CD4-positive, alpha-beta T cell treated with Interleukin-15 for 4 hours (primary cell): ENCODE measurements at places on chromosomes 3 and 15.

GRCh38 chr15:92521624-92522008 is 127.9 kb downstream of the ST8SIA2 start:
- DNase-seq, result peak; percentile 13

- no peak for DNase-seq
These were observed 37.5 kb upstream of the C3orf38 start for GRCh38 chr3:88112289-88112688.

DNA sequence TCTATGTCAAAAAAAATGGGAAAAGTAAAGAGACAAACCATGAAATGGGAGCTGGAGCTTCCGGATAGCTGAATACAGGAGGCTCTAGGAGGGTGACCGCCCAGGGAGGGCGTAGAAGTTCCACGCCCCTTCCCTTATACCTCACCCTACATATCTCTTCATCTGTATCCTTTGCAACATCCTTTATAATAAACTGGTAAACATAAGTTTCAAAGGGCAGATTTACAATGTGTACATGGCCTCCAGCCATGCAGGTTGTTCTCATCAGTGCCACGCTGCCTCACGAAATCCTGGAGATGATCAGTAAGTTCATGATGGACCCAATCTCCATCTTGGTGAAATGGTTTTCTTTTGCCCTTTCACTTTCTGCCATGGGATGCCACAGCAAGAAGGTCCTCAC is 121.8 kb downstream of the OSBPL10 start:
- DNase-seq, result no peak

- DNase-seq, result no peak
These were observed 509.3 kb downstream of the EPHB1 start for GRCh38 chr3:135304378-135304777.

DNA sequence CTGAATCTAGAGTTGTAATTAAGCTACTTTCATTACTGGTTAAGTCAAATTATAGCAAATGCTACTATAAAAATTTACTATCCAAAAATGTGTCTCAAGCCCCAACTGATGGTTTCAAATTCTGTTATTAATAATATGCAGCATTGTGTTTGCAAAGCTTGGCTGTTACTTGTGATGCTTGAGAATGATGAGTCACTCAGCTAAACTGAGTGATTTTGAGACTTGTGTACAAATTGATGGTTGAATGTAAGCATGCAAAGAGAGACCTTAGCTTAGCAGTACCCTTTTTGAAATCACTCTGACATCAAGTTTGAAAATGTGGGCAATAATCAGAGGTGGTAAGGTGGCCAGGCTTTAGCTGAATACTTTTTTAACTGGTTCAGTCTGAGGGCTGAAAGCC is 27.6 kb downstream of the OPA1 start:
- DNase-seq, result no peak

- no peak for DNase-seq
These were observed 116.0 kb downstream of the TBC1D5 start for GRCh38 chr3:17626395-17626794.

DNA sequence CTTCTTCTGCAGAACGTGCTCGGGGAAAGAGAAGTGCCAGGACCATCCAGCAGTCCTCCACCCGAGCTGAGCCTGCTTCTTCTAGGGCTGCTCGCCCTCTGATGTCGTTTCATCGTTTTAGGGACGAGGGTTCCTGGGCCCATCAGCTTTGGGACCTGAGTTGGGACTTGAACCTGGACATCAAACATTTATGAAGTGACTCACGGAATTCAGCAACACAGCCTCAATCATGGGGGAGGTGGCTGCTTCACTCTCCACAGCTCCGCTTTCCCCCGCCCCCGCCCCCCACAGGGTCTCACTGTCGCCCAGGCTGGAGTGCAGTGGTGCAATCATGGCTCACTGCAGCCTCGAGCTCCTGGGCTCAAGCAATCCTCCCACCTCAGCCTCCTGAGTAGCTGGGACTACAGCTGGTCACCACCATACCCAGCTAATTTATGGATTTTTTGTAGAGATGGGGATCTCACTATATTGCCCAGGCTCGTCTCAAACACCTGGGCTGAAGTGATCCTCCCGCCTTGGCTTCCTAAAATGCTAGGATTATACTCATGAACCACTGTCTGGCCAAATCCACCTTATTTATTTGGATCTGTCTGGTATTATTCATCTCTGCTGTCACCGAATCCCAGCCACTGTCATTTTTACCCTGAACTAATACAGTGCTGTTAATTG is 725 bp upstream of the SCAMP2 start:
- no peak for DNase-seq

- DNase-seq, result no peak
These were observed 1.7 kb downstream of the PLA2G4D start for GRCh38 chr15:42092398-42093318.

DNA sequence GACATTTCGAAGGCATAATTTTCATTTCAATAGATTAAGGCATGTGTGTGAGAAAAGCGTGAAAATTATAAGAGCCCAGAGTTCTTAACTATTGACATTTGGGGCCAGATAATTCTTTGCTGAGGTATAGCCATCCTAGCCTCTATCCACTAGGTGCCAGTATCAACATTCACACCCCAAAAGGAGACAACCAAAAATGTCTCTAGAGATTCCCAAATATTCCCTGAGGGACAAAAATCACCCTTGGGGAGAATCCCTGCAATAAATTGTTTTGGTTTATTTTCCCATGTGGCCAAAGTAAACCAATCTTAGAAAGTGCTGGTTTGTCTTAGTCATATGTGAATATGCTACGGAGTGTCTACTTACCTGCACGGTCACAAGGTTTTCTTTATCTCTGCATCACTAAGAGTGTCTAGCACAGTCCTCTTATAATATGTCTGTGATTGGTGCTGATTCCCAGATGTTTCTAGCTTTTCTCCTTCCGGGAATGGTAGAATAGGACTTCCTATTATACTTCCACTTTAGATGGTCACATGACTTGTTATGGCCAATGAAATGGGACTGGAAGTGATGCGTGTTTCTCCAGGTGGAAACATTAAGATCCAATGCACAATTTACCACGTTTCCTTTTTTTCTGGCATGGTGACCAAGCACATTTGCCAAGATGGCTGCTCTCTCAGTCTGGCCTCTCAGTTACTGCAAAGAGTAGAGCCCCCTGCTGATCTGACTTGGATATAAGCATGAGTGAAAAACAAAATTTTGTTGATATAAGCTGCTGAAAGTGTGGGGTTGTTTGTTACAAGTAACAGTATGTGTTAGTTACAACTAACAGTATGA is 8.0 kb upstream of the KBTBD8 start:
- DNase-seq, result no peak

GRCh38 chr15:46301826-46302225 is 667.0 kb downstream of the SQOR start:
- DNase-seq, result no peak

DNA sequence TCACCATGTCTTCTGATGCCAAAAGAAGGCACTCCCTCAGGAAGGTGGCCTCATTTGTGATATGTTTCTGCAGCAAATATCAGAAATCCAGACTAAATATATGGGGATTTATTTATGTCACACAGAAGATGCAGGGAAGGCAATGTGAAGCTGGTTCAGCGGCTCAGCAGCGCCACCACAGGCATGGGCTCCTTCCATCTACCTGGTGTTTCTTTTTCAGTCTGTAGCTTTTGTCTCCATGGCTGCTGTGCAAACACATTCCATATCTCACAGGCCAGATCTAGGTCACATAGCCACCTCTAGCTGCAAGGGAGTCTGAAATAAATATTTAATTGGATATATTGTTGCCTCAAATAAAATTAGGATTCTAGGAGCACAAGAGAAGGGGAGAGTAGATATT is 502.1 kb upstream of the IL12A start:
- no peak for DNase-seq

DNA sequence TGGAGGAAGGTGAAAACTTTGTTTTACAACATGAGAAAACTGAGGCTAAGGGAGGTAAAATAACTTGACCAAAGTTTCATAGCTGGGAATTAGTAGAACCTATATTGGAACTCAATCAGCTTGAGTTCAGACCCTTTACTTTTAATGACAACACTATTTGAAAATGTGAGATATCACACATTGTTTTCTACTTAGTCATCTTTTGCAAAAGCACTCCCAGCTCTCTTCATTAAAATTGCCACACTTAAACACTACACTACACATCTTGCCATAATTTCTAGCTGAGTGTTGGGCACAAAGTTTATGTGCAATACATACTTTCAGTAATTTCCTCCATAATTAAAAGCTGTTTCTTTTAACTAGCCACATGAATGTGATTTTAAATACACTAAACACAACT is 230.4 kb upstream of the DCBLD2 start:
- DNase-seq, result no peak

DNA sequence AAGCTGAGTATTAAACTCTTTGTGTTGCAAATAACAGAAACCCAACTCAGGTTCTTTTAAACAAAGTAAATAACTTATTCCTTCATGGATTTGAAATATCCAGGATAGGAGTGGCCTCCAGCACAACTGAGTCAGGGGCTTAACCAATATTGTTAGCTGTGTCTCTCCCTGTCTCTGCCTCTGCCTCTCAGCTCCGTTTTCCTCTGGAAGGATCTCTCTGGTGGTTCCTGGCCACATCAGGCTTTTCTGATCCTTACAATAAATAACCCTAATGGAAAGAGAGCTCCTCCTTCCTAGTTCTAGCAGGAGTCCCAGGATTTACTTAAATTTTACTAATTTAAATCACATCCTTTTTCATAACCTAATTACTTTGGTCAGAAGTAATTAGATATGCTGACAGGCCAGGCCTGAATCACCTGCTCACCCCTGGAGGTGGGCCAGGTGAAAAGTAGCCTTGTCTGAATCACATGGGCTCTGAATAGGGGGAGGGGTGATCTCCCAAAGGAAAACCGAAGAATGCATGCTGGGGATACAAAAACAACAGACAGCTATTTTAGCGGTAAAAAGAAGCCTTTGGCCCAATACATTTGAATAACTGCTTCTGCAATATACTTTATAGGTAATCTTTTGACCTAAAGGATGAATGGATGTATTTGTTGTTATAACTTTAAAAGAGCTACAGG is 75.4 kb downstream of the REC114 start:
- no peak for DNase-seq

GRCh38 chr3:149763565-149764195 is 11.4 kb upstream of the COMMD2 start:
- DNase-seq, result no peak

DNA sequence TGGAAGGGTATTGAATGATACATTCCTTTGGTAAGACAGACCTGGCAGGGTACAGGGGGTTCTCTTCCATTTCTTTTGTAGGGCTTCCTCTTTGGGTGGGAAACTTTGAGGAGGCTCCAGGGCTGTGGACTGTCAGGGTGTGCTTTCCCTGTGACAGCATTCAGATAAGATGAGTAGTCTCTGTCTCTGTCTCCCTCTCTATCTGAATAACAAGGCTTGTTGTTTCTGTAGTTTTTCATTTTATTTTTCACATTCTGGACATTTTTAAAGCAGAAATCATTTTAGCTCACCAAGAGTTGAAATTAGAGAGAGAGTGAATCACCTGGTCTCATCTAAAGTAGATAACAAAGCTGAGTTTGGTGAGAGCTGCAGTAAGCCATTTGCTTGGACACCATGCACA is 100.8 kb upstream of the TPM1 start:
- DNase-seq, result no peak

GRCh38 chr3:26718315-26718714 is 95.7 kb downstream of the LRRC3B start:
- DNase-seq, result no peak

DNA sequence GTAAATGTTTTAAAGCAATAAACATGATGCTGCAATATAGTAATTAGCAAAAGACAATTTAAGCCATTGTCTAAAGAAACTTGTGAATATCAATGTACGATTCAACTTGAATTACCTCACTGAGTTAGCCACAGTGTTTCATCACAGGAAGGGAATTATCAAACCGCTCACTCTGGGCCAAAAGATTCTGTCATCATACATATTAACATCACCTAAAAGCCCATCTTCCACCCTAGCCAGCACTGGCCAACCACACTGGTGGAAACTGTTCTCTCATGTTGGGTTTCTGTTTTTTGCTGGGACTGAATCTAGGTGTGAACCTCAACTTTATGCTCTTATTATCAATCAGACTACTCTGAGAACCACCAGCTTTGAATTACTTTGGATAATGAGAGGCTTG is 497.7 kb upstream of the THBS1 start:
- DNase-seq, result no peak

DNA sequence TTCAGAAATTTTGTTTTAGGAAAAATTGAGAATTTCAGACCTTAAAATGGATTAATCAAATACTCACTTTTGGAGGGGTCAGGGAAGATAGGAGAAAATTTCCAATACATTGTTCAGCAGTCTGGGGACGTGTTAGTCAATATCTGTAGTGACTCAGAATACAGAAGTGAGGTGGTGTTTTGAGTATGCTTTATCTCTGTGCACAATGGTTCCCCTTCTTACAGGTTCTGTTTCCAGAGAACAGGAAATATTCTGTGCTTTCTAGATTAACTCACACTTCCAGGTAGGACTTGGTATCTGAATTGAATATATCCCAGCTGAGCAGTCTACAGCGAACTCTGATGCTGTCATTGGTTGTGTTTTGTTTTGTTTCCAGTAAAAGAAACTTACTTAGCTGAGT is 30.7 kb upstream of the CCDC54 start:
- no peak for DNase-seq

- no peak for DNase-seq
These were observed 205.8 kb downstream of the ALCAM start for GRCh38 chr3:105572501-105572900.

GRCh38 chr3:123096731-123097130 is 29.9 kb downstream of the PDIA5 start:
- DNase-seq, result no peak

DNA sequence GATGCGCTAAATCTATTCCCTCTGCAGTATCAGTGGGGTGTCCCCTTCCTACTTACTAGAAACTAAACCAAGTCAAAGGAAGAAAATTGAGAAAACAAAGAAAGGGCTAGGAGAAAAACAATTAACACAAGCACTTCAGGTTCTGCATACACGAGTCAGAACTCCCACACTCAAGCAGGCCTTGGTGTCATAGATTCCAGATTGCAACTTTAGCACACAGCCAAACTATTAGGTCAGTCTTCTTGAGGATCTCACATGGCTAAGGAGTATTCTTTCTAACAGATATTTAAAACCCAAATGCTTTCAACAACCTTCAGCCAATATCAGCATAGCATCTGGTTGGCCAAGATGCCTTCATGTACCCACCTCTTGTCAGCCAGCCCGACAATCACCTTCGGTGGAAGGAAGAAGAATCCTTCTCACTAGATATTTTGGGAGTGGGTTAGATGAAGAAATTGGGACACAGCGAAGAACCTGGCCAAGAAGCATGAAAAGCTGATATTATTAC is 340.0 kb downstream of the VPS13C start:
- DNase-seq, result no peak

GRCh38 chr3:46812237-46812791 is 50.9 kb downstream of the MYL3 start:
- DNase-seq, result peak; percentile 66

- peak; percentile 2 for DNase-seq
These were observed 39.6 kb downstream of the ATP13A3 start for GRCh38 chr3:194447161-194447560.
